Stimulated activated CD4-positive, alpha-beta T cell treated with anti-CD3 and anti-CD28 coated beads, Interleukin-1b, Interleukin-23, amount 100 ng/mL, for 4 hours (primary cell): ENCODE measurements at places on chromosomes 5 and 9.

DNA sequence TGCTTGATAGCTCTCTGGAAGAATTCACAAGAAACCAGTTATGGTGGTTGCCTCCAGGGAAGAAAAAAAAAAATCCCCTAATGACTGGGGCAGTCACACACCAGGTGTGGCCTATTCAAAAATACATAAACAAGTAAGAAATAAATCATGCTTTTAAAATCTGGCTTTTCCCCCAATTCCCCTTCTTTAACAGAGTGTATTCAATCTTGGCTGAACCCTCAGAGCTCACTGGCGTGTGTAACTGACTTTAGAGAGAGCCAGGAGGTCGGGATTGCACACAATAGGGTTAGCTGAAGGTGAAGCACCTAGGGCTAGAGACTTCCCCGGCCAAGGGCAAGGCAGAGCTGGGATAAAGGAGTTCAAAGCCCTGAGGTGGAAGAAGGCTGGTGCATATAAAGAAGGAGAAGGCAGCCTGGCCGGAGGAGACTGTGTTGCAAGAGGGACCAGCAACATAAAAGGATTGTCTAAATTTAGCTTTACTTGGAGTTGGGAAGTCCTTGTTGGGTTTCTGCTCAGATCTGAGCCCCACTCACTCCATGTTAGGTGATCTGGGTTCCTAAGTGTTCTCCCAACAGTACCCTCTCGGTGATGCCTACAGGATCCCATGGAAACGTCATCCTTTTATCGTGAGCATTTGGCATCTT, 19.7 kb downstream of the FNBP1 start:
- no peak for DNase-seq

- DNase-seq = peak; percentile 19
These were observed at the start of gene ZNF618 for GRCh38 chr9:113876151-113876992. TSS of gene ZNF618 (plus strand) at chr9:113876309. CDS start at chr9:113876381, 72 bp downstream.

GRCh38 chr9:137717776-137718327, 99.0 kb downstream of the EHMT1 start:
- no peak for DNase-seq

DNA sequence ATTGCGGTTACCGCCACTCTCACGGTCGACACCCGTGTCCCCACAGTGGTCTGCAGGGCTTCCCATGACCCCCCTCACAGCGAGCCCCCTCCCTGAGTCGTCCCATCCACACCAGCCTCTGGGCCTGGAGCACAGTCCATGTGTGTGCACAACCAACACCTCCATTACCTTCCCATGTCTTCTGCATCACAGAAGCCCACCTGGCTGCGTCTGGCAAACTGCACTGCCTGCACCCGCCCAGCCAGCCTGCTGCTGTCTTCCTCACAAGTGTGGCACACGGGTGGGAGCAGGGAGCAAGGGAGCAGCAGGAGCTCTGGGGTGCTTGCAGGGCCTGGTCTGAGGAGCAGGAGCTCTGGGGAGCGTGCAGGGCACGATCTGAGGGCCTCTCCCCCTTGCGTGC, 415.3 kb upstream of the IRX4 start:
- no peak for DNase-seq

- DNase-seq = no peak
These were observed 28.0 kb downstream of the MARCHF3 start for GRCh38 chr5:127002390-127002789.

DNA sequence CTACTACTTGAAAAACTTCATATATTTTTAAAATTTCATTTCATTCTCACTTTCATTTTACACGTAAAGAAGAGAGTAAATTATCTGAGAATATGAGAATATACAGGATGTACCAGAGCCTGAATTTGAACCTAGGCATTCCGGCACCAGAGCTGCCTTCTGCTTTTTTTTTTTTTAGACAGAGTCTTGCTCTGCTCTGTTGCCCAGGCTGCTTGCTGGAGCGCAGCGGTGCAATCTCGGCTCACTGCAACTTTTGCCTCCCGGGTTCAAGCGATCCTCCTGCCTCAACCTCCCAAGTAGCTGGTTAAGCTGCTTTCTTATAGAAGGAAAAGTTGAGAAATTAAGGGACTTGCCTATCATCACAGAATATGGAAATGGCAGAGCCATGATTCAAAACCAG, 540.1 kb downstream of the EBF1 start:
- DNase-seq = no peak

DNA sequence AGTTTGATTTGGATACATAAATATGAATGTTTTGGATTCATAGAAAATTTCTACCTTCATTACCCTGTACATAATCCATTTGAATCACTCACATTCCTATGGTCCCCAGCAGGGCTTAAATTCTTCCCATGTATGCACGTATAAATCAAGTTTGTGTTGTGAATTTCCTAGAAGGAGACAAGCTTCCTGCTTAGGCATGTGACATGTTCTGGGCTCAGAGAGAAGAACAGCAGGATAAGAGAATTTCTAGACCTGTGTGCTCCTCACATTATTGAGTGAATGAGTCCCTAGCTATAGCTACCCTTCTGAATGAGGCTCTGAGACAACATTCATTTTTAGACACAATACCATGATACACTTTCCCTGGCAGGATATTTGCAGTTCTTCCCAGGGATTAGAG, 229.1 kb downstream of the YTHDC2 start:
- DNase-seq = no peak

GRCh38 chr5:173572431-173573125, 43.9 kb downstream of the BOD1 start:
- no peak for DNase-seq

GRCh38 chr9:135711391-135711790, 9.4 kb downstream of the KCNT1 start:
- no peak for DNase-seq

DNA sequence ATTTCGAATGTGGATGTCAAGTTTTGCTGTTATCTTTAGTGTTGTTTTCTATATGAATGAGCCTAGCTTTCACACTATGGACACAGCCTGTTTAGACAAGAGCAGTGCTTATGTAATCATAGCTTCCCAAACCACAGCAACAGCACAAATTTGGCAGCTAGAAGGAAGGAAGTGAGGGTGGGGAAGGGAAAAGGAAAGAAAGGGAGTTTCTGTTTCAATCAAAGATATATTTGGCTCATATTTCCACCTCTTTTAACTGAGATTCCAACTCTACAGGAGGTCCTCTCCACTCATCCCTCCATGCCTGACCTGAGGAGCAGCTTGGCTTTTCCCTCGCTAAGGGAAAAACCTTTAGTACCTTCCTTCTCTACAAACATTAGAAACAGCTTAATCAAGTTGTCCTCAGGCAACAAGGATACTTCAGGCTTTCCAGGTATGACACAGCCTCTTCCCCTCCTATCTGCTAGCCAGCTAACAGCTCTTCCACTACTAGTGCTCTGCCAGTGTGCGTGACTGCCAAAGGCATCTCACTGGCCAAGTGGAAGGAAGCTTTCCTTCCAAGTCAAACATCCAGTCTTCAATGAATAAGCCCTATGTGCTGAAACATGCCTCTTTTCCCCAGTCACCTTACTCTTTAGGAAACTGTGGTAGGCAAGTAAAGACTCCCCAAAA, 268.6 kb upstream of the PTGER4 start:
- no peak for DNase-seq

DNA sequence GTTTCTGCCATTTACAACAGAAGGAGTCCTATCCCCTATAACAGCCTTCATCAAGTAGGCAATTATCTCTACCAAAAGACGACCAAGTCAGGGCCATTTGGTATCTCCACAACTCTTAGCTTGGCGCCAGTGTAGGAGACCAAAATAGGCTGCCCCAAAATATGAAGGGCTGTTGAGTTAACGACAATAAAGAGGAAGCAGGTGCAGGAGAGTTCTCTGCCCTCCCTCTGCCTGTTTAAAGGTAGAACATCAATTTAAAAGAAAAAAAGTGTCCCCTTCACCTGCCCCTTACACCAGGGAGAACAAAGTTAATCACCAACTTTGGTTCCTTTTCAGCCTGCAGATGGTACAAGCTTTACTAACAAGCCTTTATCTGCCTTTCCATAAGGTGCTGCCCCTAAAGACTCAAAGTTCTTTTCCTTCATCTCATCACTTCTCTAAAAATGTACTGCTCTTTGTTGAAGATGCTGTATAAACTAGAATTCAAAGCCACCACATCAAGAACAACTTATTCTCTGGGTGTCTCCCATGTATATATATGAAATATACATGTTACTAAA, 33.3 kb downstream of the PPP1R2B start:
- DNase-seq = no peak

GRCh38 chr9:136943291-136944211, 987 bp downstream of the FBXW5 start:
- peak; percentile 17 for DNase-seq

DNA sequence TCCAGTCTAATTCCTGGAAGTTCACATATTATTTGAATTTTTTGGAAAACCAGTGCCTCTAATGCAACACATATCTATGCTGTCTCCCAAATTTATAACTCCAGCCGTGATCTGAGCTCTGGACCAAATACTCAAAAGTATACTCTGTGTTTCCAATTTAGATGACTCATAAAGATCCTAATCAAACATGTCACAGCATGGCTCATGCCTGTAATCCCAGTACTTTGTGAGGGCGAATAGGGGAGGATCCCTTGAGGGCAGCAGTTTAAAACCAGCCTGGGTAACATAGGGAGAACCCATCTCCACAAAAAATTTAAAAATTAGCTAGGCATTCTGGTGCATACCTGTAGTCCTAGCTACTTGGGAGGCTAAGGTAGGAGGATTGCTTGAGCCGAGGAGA, 388.0 kb downstream of the CDH12 start:
- DNase-seq = no peak

- no peak for DNase-seq
These were observed 185.0 kb downstream of the GAPVD1 start for GRCh38 chr9:125446561-125447094.

- DNase-seq = no peak
These were observed 13.2 kb downstream of the TSPAN17 start for GRCh38 chr5:176660530-176660859.

DNA sequence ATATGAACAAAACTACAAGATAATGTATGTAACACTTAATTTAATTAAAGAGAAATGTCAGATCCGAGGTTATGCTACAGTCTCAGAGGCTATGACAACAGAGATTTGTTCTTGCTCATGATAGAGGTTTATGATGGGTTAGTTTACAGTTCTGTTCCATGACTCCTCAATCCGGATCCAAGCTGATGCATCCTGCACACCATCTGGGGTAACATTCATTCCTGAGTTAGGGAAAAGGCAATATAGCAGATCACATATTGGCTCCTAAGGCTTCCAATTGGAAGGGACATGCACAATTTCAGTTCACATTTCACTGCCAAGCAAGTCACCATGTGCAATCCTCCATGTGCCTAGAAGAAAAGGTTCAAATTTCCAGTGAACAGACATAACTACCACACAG, 40.4 kb downstream of the ABLIM3 start:
- DNase-seq = no peak

- peak; percentile 10 for DNase-seq
These were observed 984 bp downstream of the STXBP1 start for GRCh38 chr9:127612939-127613582.

- DNase-seq = no peak
These were observed 928 bp upstream of the SELENOP start for GRCh38 chr5:42812620-42813019.

DNA sequence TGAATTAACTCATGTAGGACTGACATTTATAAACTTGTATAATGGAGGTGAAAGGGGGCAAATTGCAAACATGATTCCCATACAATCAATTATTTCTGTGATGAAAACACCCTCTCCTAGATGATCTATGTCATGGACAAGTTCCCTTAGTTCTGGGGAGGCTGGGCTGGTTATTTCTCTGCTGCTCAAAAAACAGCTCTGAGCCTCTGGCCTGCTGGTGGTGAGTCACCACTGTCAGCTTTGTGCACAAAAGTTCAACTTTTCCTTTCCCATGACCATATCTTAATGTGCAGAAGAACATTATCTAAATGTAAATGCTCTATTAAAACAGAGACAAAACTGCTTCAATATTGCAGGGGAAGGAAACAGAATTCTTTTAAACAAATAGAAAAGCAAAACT, 85.0 kb downstream of the HMHB1 start:
- DNase-seq = no peak

DNA sequence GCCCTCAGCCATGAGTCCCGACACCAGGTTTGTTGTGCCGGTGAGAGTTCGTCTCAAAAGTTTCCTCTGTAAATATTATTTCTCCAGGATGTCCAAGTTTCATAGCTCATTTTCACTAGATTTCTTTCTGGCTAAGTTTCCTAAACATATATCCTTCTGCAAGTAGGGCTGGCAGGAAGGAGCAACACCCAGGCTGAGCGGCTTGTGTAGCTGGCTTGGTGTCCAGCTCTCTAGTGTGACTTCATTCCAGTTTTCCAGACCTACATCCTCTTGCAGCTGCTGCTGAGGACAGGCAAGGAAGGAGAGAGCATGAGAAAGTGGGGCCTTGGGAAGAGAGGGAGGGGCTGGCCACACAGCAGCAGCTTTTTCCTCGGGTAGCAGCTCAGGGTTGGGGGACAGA, 80.3 kb downstream of the FGF1 start:
- DNase-seq = no peak

DNA sequence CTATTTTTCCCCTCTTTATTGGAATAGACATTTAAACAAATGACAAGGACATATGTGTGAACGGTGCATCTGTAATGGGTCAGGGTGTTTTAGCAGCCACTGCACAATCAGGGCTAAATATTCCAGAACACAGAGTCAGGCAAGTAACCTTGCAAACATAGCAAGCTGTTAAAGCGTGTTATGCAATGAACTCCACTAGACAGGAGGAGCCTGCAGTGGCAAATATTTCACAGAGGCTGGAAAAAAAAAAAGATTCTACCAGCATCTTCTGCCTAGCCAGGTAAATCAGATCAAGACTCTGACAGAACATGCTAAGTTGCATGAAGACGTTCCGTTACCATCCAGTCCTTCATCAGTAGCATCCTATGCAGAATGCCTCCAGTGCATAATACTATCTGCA, 171.8 kb downstream of the SEMA5A start:
- DNase-seq = no peak

DNA sequence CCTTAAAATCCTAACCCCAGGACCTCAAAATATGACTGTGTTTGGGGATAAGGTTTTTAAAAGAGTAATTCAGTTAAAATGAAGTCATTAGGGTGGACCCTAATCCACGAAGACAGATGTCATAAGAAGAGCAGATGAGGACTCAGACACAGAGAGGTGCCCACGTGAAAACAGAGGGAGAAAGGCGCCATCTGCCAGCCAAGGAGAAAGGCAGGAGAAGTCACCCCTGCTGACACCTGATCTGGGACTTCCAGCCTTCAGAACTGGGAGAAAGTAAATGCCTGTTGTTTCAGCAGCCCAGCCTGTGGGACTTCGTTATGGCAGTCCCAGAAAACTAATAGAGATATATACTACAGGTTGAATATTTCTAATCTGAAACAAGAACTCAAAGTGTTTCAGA, 67.4 kb downstream of the ROR2 start:
- DNase-seq = no peak

DNA sequence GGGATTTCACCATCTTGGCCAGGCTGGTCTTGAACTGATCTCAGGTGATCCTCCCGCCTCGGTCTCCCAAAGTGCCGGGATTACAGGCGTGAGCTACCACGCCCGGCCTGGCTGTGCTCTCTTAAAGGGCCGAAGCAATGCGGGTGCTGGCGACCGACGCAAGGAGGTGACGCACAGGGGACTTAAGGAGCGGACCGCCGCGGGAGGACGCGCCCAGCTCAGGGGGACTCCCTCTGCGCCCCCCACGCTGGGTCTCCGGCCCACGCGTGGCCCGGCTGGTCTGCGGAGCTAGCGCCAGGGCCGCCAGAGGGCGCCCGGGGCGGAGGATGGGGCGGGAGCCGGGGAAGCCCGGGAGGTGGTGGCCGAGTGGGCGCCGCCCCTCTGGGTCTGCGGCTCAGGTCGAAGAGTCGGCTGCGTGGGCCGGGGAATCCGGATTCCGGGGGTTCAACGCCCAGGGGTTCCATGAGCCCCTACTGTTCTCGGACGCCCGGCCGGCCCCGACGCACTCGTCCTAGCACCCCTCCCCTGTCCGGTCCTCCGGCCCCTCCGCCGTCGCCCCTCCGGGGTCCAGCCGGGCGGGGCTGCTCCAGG, 502 bp upstream of the CERCAM start:
- DNase-seq = peak; percentile 43
